ENCODE measurements at places on chromosomes 3 and 15. TPM values are rescaled to one million over a fixed set of nuclear protein-coding genes. Genes with fewer than 3 reads are reported as not detected.

DNA sequence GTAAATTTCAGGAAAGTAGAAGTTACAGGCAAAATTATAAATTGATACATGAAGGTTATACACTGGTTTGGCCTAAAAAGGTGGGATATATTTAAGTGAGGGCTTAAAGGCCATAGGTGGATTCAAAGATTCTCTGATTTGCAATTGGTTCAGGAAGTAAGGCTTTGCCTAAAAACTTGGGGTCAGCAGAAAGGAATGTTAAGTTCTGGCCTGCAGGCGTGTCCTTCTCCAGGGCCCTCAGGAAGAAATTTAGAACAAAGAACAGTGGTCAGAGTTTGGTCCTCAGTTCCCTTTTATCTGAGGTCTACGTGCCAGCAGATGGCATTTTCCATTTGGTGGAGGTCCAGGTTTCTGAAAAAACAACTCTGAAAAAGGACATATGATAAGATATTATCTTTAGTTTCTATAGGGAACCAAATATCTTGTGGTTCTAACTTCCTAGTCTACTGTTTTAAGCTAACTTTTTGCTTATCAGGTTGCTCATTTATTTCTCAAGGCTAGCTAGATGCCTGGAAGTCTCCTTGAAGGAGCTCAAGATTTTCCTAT, 40.5 kb downstream of the SCN11A start:
- no peak for DNase-seq

DNA sequence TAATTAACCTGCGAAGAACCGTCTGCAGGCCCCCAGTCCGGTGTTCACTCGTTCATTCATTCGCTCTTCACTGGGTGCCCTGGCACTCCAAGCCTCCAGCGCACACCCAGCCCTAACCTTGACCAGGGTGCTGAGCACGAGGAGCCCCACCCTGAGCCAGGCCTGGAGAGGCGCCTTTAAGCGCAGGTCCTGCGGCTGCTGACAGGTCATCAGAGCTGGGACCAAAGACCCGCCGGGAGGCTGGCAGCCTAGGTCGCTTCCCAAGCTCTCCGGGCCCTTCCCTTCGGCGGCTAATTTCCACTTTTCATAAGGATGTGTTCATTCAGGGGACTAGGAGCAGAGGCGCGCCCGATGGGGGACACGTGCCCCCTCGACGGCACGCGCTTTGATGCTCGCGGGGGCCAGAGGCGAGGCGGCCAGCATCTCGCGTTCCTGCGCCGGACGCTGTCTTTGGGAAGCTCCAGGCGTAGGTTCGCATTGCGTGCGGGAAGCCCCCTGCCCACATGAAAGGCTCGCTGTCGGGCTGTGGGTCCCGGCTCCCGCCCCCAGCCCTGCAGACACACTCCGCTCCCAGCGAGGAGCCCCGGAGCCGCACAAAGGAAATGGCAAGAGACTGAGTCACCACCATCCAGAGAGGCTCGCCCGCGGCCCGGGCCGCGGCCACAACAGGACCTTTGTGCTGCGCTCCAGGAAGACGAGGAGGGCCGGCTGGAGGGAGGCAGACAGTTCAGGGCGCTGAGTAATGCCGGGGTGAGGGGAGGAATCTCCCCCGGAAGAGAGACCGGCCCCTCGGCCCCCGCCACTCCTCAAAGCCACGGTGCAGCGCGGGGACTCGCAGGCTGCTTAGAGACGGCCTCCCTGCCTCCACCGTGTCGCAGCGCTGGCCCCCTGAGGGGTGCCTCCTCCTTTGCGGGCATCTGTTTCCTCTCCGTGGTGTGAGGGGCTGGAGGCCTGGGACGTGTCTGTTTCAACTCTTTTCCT, 266.4 kb upstream of the HES1 start:
- DNase-seq: peak; percentile 24

DNA sequence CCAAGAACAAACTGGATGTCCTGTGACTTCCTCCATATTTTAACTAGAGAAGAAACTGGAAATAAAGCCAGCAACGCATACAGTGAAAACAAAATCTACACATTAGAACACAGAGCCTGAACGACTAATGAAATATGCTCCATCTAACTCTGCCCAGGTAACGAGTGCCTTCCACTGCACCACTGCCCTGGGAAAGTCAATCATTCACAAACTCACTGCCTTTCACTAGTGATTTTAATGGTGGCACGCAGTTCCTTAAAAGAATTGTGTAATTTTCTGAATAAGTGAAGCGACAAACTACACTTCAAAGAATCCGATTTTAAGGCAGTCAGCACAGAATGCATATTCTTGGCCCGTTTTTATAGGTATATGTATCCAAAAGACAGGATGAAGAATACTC, 416.0 kb downstream of the SHQ1 start:
- DNase-seq: no peak

DNA sequence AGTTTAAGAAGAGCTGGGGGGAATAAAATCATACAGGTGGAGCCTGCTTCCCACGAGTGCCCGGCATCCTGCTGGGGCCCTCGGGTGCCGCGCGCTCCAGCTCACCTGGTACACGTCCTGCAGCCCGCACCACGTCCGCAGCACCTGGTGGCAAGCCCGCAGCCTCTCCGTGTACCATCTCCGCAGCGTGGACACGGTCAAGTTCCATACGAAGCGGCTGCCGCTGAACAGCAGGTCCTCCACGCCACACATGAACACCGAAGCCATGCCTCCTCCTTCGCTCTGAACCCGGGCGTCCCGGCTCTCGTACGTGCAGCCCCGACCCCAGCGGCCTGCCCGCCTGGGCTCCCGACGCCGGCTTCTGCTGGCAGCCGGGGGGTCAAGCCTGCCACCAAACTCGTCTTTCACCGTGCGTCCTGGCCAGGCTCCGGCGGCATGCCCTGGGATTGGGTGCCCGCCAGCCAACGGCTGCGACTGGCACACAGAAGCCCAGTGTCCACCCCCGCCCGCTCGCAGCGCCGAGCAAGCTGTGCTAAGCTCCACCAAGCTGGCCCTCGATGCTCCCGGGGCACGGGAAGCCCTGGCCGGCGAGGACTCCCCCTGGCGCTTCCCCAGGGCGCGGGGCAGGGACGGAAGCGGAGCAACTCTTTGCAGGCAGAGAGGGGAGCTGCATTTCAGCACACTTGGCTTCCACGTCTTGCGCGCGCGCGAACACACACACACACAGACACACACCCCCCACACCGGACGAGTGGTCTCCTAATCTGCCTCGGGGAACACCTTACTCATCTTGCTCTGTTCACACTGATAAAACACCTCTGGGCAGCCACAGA, at the start of gene FRMD4B:
Gene FRMD4B, minus strand, starts transcription at position 366 of the 833 bp plus-strand sequence. Its CDS starts 99 bp downstream, at position 267.
- no peak for DNase-seq

The SLC38A3 gene
- 0.79 TPM for total RNA-seq
